ENCODE measurements at places on chromosomes 4 and X. TPM values are rescaled to one million over a fixed set of nuclear protein-coding genes. Genes with fewer than 3 reads are reported as not detected.

Gene CDX4
- not detected for polyA plus RNA-seq

Gene POU4F2
- polyA plus RNA-seq, result not detected

Gene STARD8
- not detected for polyA plus RNA-seq

Gene GAGE2A
- polyA plus RNA-seq, result not detected

Gene TLR10
- 162 TPM for polyA plus RNA-seq

Gene EREG
- not detected for polyA plus RNA-seq

Gene PNPLA4
- 17.8 TPM for polyA plus RNA-seq

Gene SLC9B1
- polyA plus RNA-seq, result 1.7 TPM

Gene HSFX3
- not detected for polyA plus RNA-seq

Gene RTL3
- polyA plus RNA-seq, result not detected

Gene F9
- not detected for polyA plus RNA-seq

Gene BEX4
- polyA plus RNA-seq, result 74.0 TPM

Gene TRIM60
- polyA plus RNA-seq, result not detected

Gene HSPA4L
- 0.05 TPM for polyA plus RNA-seq

Gene CXCL11
- polyA plus RNA-seq, result not detected

Gene SHROOM2
- polyA plus RNA-seq, result not detected

Gene MAGEC2
- not detected for polyA plus RNA-seq

Gene ARHGAP36
- polyA plus RNA-seq, result not detected

Gene NONO
- 181 TPM for polyA plus RNA-seq

Gene HHIP
- polyA plus RNA-seq, result 0.81 TPM

Gene MAGEB17
- polyA plus RNA-seq, result not detected

Gene FRMPD3
- polyA plus RNA-seq, result not detected

Gene MGAT4D
- polyA plus RNA-seq, result not detected

Gene ASB12
- polyA plus RNA-seq, result not detected

Gene FUNDC1
- 27.2 TPM for polyA plus RNA-seq

Measured in naive B cell (primary cell).